ENCODE measurements at places on chromosomes 3 and 15. TPM values are rescaled to one million over a fixed set of nuclear protein-coding genes. Genes with fewer than 3 reads are reported as not detected.

GRCh38 chr3:72274493-72275330 lies 489.8 kb upstream of the PROK2 start:
- DNase-seq = peak; percentile 55
- peak overlapping the region; percentile 61 for H3K27ac ChIP-seq
- peaks cover 61% of the 10 kb centered on the region for H3K4me1 ChIP-seq
- H3K36me3 ChIP-seq = no peaks in the 10 kb centered on the region
- no peaks in the 10 kb centered on the region for H3K27me3 ChIP-seq

DNA sequence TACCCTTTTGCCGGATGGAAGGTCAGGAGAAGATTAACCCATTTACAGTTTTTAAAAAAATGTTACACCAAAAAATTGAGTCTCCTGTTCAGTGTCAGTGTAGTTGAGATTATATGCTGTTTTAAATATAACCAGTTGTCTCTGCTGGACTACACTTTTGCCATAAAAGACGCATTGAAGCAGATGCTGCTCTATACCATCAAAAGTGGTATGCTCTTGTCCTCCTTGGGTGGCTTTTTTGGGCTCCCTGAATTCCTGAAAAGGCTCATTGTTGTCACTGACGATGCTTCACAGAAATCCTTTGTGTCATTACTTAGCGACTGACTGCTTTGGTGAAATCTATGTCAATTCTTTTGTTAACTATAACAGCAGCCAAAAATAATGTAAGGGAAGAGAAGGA lies 133.9 kb upstream of the SKOR1 start:
- no peak overlapping the region for H3K4me3 ChIP-seq
- H3K27ac ChIP-seq = no peak overlapping the region
- no peaks in the 10 kb centered on the region for H3K27me3 ChIP-seq

ACTC1 gene
- 0.62 TPM for total RNA-seq

GRCh38 chr3:47476330-47476626 lies 537 bp upstream of the SCAP start:
- peaks cover 27% of the 10 kb centered on the region for H3K4me1 ChIP-seq
- H3K36me3 ChIP-seq = no peaks in the 10 kb centered on the region
- H3K27me3 ChIP-seq = no peaks in the 10 kb centered on the region
- peak overlapping the region; percentile 91 for H3K4me3 ChIP-seq

GRCh38 chr3:124504332-124505059 lies 225.8 kb upstream of the UMPS start:
- no peak overlapping the region for H3K27ac ChIP-seq
- H3K36me3 ChIP-seq = no peaks in the 10 kb centered on the region
- no peak overlapping the region for H3K4me3 ChIP-seq
- peaks cover 13% of the 10 kb centered on the region for H3K4me1 ChIP-seq
- no peaks in the 10 kb centered on the region for H3K27me3 ChIP-seq

DNA sequence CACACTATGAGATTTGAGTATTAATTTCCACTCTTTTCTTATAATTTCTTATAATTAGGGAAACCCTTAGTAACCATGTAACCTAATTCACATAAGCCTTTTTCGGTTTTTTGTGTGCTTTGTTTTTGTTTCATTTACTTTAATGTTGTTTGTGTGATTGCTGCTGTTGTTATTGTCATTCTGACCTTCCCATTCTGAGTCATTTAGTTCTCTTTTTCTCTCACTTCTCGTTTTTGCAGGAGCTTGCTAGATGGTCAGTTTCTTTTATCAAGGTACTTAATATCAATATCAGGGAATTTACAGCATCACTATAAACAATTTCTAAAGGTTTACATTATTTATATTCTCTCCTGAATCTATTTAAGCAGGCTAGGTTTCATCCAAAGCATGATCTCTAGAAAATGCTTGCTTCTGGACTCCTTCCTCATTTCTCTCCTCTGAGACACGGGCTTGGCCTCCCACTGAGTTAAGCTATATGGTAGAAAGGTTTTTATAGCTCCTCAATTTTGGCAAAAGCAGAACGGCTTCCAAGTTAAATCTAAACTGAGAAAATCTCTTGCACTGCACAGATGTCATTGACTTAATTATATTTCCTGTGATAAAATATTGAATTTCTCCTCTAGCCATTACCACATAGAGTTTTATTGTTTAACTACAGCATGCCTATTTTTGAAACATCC lies 534.2 kb downstream of the NSUN3 start:
- no peaks in the 10 kb centered on the region for H3K27me3 ChIP-seq
- no peaks in the 10 kb centered on the region for H3K36me3 ChIP-seq
- no peaks in the 10 kb centered on the region for H3K4me1 ChIP-seq

DNA sequence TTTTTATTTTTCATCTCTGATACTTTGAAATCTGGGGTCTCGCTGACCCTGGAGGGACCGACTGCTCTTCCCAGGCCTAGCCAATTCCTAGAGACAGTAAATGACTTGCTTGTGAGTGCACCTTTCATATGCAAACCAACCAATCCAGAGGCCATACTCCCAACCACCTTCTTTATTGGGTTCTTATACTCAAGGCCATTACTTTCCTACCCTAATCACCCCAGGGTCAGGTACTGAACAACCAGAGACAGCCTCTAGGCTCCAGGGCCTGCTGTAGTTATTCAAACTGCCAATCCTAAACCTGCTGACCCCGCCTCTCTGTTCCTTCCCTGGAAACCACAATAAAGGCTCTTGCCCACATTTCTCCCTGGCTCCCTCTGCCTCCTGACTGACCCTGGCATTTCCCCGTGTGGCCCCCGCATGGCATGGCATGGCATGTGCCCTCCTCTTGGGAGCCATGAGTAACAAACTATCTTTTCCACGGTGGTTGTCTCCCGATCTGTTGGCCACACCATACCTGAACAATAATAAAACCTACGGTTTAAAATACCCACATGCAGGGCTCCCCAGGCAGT lies 42.9 kb downstream of the ADCY5 start:
- peak overlapping the region; percentile 11 for H3K27ac ChIP-seq
- H3K27me3 ChIP-seq = no peaks in the 10 kb centered on the region
- no peaks in the 10 kb centered on the region for H3K36me3 ChIP-seq
- no peaks in the 10 kb centered on the region for H3K4me1 ChIP-seq
- no peak overlapping the region for H3K4me3 ChIP-seq

DNA sequence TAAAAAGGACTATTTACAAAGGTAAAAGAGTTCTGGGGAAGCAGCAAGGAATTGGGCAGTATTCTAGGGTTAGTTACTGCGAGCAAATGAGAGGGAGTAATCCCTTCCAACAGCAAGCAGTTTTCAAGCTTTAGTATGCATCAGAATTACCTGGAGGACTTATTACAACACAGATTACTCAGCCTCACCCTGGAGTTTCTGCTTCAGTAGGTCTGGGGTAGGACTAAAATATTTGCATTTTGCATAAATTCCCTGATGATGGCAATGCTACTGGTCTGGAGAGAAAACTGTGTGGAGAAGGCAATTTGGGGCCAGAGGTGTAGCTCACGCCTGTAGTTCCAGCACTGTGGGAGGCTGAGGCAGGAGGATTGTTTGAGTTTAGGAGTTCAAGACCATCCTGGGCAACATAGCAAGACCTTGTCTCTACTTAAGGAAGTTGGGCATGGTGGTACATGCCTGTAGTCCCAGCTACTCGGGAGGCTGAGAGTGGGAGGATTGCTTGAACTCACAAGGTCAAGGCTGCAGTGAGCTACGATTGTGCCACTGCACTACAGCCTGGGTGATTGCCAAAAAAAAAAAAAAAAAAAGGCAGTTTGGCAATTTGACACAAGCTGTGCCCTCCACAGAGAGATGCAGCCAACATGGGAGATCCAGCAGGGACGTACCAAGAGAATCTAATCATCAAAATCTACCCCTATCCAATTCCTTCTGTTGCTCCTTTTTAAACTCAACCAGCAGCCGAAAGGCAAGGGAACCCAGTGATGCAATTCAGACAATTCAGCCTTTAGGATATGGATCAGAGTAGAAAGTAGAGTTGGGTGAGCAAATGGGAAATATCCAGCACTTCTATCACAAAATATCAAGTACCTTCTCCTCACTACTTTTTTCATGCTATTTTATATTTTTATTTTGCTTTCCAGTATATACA lies 27.1 kb upstream of the AP4E1 start:
- H3K27me3 ChIP-seq = no peaks in the 10 kb centered on the region
- no peak overlapping the region for H3K4me3 ChIP-seq
- DNase-seq = peak; percentile 56

DNA sequence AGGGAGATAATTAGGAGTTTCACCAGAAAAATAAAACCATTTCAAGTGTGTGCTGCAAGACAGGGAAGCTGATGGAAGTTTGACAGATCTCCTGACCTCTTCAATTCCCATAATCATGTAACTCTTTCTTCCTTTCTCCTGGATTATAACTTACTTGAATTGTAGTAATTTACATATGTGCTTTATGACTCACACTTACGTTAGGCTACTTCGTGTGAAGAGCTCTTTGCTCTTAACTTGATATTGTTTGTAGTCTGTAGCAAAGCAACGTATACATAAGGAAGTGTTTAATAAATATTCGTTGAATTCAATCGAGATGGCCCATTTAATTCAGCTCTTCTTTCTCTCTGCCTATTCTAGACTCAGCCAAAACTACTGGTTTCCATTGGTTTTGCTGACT lies 23.5 kb downstream of the ROBO2 start:
- no peak overlapping the region for H3K4me3 ChIP-seq
- no peaks in the 10 kb centered on the region for H3K27me3 ChIP-seq
- no peaks in the 10 kb centered on the region for H3K36me3 ChIP-seq
- H3K27ac ChIP-seq = no peak overlapping the region
- no peak for DNase-seq

DNA sequence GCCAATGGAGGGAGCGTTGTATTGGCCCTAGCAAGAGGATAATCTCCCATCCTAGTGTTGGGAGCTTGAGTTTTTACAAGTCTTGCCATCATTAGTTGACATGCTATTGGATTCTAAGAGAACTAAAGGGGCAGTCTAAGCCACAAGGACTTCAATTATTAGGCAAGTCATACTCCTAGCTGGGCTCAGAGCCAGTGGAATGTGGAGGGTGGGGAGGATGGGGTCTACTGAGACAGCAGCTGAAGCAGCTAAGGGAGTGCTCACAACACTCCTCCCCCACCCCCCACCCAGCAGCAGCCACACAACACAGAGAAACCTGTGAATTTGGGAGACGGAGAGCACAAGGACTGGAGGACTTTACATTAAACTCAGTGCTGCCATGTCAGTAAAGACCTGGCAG lies 27.9 kb downstream of the FRG2C start:
- no peak for DNase-seq
- H3K27ac ChIP-seq = no peak overlapping the region
- H3K36me3 ChIP-seq = no peaks in the 10 kb centered on the region

- no peak for DNase-seq
- peak overlapping the region; percentile 13 for H3K27ac ChIP-seq
- H3K27me3 ChIP-seq = no peaks in the 10 kb centered on the region
- no peak overlapping the region for H3K4me3 ChIP-seq
- peaks cover 31% of the 10 kb centered on the region for H3K4me1 ChIP-seq
These were observed 15.3 kb upstream of the TNFSF10 start for GRCh38 chr3:172538368-172539151.

- H3K36me3 ChIP-seq = no peaks in the 10 kb centered on the region
- H3K4me3 ChIP-seq = no peak overlapping the region
- no peaks in the 10 kb centered on the region for H3K4me1 ChIP-seq
These were observed 235.6 kb downstream of the MYRIP start for GRCh38 chr3:40045051-40045450.

- H3K27me3 ChIP-seq = no peaks in the 10 kb centered on the region
- H3K4me1 ChIP-seq = no peaks in the 10 kb centered on the region
- H3K36me3 ChIP-seq = no peaks in the 10 kb centered on the region
These were observed 19.4 kb downstream of the GNB5 start for GRCh38 chr15:52171807-52172206.

DNA sequence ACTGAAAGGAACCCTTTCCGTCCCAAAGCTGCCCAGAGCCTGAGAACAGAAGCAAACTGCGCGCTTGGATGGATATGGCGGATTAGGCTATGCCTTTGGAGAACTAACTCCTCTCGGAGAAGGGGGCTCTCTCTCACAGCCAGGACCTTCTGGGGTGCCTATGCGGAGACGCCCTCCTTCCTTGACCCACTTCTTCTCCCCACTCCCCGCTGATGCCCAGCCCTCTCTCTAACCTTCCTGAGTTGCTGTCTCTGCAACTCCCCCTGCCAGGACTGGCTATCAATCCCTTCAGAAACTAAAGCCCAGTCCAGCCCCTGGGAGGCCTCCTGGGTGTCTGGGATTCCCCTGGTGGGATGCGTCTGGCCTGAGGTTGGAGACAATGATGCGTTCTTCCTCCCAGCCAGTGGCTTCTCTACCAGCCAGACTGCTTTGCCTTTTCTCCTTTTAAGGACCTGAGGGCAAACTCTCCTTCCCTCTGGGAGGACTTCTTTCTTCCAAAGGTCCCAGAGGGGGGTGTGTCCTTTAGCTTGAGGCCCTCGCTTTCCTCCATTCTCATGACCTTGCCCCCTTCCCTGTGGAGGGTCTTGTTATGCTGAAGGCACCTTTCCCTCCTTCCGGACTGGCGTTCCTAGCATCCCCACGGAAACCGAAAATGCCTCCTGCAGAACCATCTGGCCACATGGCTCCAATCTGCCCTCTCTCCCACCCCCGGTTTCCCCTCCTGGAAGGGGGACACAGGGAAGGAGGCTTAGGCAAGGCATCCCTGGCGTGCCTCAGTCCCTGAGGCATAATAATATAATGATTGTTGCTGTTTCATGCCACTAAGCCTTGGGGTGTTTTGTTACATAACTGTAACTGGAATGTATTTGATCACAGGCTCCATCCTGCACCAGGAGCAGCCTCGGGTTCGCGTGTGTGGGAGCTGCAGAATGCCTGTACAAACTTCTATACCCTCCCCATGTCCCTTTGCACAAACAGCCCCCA lies 63.4 kb upstream of the C15orf39 start:
- no peaks in the 10 kb centered on the region for H3K4me1 ChIP-seq
- H3K27ac ChIP-seq = no peak overlapping the region
- DNase-seq = no peak
- no peaks in the 10 kb centered on the region for H3K27me3 ChIP-seq
- H3K36me3 ChIP-seq = no peaks in the 10 kb centered on the region

NFKBIZ gene
- total RNA-seq = 76.2 TPM

DNA sequence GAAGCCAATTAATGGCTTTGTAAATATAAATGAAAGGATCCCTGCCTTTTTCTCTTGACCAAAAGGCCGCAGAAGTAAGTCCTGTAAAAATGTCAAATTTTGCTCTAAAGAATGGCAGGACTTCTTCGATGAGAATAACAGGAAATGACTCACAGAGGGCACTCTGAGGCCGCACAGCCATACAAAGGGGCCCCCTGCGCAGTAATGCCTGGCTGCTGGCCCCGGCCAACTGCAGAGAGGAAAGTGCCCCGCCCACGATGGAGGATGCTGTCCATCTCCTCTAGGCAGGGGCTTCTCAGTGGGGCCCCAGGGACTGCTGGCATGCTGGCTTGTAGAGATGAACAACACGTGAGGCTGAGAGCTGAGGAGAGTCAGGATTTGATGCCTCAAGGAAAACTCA lies 18.1 kb upstream of the SCN10A start:
- no peak overlapping the region for H3K4me3 ChIP-seq
- peaks cover 6% of the 10 kb centered on the region for H3K4me1 ChIP-seq
- no peak for DNase-seq
- no peaks in the 10 kb centered on the region for H3K36me3 ChIP-seq
- no peaks in the 10 kb centered on the region for H3K27me3 ChIP-seq

PAK6 gene
- 5.6 TPM for total RNA-seq

GRCh38 chr3:22117751-22118346 lies 366.8 kb upstream of the ZNF385D start:
- no peak for DNase-seq
- no peaks in the 10 kb centered on the region for H3K4me1 ChIP-seq
- H3K36me3 ChIP-seq = no peaks in the 10 kb centered on the region
- no peak overlapping the region for H3K4me3 ChIP-seq
- no peak overlapping the region for H3K27ac ChIP-seq
- H3K27me3 ChIP-seq = no peaks in the 10 kb centered on the region

CLDN16 gene
- total RNA-seq = 0.74 TPM

SQOR gene
- 97.1 TPM for total RNA-seq
